ENCODE measurements at places on chromosomes 13 and 19.

DNA sequence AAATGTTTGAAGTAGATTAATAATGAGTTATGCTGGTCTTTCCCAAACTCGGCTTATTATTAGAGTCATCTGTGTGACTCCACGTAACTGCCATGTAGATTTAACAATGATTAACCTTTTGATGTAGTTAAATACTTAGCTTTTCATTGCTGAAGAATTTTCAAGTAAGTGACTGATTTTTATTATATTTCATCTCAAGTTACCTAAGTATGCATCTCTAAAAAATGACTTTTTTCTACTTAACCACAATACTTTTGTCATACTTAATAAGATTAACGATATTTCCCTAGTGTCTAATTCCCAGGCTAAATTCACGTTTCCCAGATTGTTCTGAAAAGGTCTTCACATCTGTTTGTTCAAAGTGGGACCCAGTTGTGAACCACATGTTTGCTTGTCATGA lies 17.8 kb downstream of the BIVM start:
- DNase-seq = no peak

DNA sequence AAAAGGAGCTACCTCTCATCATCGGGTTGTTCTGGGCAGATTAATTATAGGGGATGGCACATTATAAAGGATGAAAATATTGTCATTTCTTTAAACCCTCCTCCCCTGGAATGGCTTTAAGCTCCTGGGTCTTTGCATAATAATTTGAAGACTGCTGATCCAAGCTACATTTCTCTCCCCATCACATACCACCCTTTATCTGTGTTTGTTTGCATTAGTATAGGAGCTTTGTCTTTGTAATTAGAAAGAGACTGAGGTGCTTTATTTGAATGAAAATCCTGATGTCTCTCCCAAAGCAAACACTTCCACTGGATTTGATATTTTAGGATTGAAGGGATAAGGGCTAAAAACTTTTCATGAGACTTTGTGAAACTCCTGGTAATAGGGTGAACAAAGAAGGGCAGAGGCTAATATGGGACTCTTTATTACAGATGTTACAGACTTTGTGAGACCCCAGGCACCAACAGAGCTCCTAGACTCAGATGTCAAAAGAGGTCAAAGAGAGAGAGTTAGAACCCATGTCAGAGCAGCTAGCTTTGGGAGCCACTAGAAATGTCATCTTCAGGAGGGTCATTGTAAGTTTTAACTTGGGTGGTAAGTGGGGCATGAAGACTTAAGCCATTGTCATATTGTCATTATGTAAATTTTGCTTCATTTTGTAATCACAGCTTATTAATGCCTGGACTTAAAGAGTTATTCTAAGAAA lies 75.3 kb upstream of the RXFP2 start:
- no peak for DNase-seq

DNA sequence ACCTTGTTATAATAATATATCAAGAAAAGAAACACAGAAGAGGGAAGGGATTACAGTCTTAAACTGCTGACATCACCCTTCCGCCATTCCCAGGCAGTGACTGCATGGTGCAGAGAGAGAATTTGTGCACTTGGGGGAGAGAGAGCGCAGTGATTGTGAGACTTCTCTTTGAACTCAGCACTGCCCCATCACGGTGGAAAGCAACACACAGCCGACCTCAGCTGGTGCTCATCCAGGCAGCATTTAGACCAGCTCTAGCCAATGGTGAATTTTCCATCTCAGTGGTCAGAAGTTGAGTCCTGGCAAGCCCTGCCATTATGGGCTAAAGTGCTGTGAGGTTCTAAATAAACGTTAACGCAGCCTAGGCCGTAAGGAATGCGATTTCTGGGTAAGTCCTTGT lies 1681.5 kb downstream of the EFNB2 start:
- DNase-seq = no peak

DNA sequence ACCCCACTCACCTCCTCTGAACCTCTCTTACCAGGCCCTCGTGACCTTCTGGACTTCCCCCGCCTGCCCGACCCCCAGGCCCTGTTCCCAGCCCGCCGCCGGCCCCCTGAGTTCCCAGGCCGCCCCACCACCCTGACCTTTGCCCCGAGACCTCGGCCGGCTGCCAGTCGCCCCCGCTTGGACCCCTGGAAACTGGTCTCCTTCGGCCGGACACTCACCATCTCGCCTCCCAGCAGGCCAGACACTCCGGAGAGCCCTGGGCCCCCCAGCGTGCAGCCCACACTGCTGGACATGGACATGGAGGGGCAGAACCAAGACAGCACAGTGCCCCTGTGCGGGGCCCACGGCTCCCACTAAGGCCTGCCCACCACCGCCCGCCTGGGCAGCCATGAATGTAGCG lies 3.2 kb downstream of the TTC9B start:
- DNase-seq = no peak

- DNase-seq = no peak
These were observed 55.8 kb upstream of the NBEA start for GRCh38 chr13:34886121-34886875.

- DNase-seq = no peak
These were observed 206.1 kb downstream of the SUCLA2 start for GRCh38 chr13:47794963-47795362.

GRCh38 chr13:20727856-20728255 lies 24.4 kb downstream of the IL17D start:
- no peak for DNase-seq

- DNase-seq = no peak
These were observed 187.6 kb upstream of the TSC22D1 start for GRCh38 chr13:44763615-44764301.

DNA sequence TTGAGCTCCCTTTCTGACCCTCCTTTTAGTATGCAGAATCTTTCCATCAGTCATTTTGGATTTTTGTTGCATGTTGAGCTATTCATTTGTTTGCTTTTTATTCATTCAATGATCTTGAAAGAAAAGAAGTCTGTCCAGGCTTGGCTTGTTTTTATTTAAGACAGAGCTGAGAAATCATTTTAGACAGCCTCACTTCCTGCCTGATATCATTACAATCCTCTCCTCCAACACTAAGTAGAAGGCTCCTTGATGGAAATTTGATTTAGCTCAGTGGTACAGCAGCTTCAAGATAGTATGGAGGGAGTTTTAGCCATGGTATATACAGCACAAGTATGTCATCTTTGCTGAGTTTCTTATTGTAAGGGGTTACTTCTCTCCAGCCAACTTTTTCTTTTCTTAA lies 28.4 kb downstream of the MBNL2 start:
- no peak for DNase-seq

GRCh38 chr13:50132904-50133357 lies 117.7 kb downstream of the KCNRG start:
- DNase-seq = no peak

DNA sequence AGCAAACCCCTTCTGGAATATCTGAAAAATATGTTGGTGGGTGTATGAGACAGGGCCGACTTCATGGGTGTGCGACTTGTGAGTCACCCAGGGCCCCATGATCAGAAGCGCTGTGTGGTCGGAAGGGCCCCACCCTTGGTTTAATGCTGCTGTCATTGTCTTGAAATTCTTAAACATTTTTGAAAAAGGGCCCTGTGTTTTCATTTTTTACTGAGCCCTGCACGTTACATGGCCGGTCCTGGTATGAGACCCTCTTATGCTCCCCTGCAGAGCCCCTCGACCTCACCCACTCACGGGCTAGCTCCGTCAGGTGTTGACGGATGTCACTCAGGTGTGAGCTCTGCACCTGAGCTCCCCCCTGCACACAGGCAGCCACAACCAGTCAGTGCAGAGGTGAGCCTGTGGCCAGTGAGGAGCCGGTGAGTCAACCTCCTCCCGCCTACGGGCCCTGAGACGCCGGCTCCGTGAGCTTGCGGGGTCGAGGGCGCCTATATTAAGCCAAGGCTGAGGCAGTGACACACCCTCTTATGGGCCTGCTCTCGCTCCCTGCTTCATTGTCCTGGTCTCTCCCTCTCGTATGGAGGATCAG lies 27.7 kb downstream of the GADD45B start:
- peak; percentile 51 for DNase-seq

- DNase-seq = no peak
These were observed 13.4 kb upstream of the GJB2 start for GRCh38 chr13:20206065-20206697.

GRCh38 chr19:21143854-21144253 lies 2.0 kb downstream of the ZNF431 start:
- DNase-seq = no peak

- no peak for DNase-seq
These were observed 674 bp downstream of the TRPC4 start for GRCh38 chr13:37868691-37869505.

DNA sequence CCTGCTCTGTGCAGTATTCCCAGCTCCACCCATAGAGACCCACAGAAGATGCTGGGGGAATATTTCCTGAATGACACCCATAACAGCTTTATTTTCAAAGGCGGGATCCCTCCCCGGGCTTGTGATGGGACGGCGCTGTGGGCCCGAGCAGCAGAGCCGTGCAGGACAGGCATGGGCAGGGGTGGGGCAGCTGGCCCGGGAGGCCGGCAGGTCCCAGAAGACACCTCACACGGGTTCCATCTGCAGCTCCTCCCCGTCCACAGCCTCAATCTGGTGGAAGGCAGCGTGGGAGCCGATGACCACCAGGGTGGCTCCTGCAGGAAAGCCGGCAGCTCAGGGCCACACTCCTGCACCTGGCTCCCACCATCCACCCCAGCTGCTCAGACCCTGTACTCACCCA lies 2.5 kb downstream of the RABAC1 start:
- DNase-seq = no peak

GRCh38 chr13:49616676-49617065 lies 11.6 kb upstream of the ARL11 start:
- no peak for DNase-seq

GRCh38 chr19:54654447-54655321 lies 8.1 kb upstream of the LILRB4 start:
- DNase-seq = no peak

- no peak for DNase-seq
These were observed 20.8 kb upstream of the ZNF266 start for GRCh38 chr19:9456018-9456689.

DNA sequence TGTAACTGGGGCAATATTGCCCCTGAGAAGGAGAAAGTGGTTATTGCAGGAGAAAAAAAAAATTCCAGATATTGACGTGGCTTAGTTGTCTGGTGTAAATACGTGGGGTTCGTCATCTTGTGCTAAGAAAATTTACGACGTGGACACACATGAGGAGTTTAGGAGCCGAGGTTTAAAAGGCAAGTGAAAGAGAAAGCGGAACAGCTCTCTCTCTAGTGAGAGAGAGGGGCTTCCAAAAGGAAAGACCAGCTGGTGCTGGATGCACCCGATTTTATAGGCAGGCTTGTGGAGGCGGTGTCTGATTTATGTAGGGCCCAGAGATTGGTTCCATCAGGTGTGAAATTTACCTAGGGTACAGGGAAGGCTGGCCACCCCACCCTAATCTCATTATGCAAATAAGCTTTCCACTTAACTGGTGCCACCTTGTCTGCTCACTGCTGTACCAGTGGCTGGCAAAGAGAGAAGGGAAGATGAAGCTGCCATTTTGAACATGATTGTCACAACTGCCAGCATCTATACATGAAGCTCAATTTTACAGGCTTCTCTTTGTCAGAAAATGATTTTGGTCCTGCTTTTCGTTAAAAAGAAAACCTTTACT lies 845.1 kb downstream of the DACH1 start:
- DNase-seq = no peak

DNA sequence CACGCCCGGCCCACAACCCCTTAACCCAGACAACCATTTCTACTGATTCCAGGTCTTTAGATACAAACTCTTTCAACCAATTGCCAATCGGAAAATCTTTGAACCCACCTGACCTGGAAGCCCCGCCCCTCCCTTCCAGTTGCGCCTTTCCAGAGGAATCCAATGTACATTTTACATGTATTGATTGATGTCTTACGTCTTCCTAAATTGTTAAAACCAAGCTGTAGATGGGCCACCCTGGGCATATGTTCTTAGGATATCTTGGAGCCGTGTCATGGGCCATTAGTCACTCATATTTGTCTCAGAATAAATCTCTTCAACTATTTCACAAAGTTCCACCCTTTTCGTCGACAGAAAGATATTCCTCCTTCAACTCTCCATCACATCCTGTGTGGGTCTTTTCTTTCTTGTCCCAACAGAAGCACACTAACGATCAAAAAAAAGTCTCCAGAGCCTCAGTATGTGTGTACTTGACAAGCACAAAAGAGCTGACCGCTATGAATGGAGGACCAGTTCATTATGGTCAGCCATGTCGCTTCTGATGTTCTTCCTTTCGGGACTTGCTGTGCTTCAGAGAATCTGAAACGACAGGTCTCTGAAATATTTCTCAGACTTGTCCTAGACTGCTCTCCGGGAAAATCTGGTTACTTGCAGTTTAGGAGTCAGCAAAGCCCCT lies 601 bp upstream of the ZNF749 start:
- no peak for DNase-seq

DNA sequence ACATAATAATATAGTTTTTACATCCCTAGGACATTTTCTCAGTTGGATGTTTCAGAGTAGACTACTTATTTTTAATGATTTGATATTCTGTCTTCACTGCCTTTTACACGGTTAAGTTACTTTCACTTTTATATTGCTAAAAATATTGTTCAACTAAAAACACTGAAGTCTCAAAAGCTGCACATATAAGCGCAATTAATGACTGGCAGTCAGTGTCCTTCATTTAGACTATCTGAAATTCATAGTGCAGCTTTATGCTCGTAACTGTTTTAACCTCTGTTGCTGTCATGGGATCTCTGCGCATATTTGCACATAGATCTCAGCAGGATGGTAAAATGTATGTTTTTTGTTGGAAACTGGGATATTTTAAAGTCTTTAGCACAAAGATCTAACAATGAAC lies 864.3 kb downstream of the SLITRK6 start:
- no peak for DNase-seq

DNA sequence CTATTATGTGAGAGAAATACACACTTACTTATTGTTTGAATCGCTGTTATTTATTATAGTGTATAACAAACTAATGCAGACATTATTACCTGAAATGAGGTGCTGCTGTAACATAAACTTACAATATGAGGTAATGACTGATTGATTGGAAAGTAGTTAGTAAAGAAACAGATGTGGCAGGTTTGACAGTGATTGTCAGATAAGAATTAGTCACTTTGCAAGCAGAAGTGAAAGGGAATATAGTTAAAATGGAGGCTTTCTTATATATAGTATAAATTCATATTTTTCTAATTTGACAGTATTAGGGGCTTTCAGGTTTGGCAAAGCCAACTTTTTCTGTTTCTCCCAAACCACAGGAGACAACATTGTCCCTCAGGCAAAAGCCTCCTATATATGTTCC lies 20.6 kb downstream of the MIR17HG start:
- no peak for DNase-seq

- DNase-seq = no peak
These were observed 34.4 kb downstream of the LYL1 start for GRCh38 chr19:13068085-13068846.

- DNase-seq = no peak
These were observed 3.0 kb downstream of the MARK4 start for GRCh38 chr19:45254044-45254531.

- no peak for DNase-seq
These were observed 2.3 kb downstream of the PRAM1 start for GRCh38 chr19:8500158-8500557.

DNA sequence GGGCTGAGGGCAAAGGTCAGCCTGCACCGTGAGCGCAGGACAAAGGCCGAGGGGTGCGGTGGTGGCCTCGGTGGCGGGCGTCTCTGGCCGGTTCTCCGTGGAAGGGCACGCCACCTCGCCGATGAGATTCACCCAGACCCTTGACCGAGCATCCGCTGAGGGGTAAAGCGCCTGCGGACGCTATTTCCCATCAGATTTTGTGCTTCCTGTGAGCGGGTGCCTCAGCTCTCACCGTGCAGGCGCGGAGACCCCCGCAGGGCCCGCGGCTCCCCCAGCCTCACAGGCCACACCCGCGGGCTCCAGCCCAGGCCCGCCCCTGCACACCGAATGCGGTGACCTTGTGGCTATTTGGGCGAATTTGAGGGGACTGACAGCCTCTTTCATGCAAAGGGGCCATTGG lies 348.0 kb downstream of the TEX29 start:
- no peak for DNase-seq

Data from stimulated activated CD8-positive, alpha-beta memory T cell treated with anti-CD3 and anti-CD28 coated beads, Interleukin-15, amount 100 ng/mL, for 1 hour (primary cell).